Activated naive CD8-positive, alpha-beta T cell treated with anti-CD3 and anti-CD28 coated beads, Interleukin-2, amount 50 U/mL, for 16 hours (primary cell): ENCODE measurements at places on chromosomes 5 and 9.

DNA sequence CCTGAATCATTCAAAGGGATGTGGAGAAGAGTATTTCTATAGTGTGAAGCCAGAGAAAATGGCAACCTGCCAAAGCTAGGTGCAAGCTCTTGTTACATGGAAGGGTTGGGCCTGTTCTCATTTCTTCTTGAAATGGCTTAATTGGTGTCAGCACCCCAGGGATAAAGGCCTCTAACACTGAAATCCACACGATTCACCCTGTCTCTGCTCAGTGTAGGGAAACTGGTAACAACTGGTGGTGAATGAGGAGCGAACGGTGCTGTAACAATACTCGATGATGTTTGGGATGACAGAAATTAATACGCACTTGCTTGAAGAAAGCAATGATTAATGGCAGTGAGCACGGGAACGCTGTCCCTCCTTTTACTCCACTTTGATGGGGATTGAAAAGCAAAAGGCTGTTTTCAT lies 16.2 kb downstream of the PBX3 start:
- no peak for DNase-seq

- no peak for DNase-seq
Measured at GRCh38 chr9:87512311-87512710, 14.6 kb downstream of the DAPK1 start.

DNA sequence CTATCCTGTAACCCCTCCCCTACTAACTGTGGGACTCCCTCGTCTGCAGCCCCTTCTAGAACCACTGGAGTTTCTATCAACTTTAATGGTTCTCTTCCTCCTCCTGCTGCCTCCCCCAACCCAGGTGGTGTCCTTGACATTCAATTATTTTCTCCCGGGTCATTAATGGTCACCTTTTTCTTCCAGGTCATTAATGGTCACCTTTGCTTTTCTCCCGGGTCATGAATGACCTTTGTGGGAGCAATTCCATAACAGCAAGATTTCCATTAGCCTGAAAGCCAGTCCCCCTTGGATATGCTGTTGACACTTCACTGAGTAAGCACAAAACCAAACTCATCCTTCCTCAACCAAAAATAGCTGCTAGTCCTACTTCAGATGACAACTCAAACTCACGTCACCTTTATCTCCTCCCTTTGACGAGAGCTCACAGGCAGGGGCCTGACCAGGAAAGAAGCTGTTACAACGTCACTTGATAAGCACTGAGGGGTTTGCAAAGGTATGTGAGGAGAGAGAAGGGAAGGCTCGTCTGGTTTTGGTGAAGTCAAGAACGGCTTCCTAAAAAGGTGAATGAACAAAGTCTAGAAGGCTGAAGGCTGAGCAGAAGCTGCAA lies 10.9 kb downstream of the CCDC127 start:
- no peak for DNase-seq

- DNase-seq = no peak
Measured at GRCh38 chr9:93316726-93317494, 133.0 kb downstream of the WNK2 start.

- no peak for DNase-seq
Measured at GRCh38 chr9:90942555-90942954, 140.9 kb downstream of the SYK start.

DNA sequence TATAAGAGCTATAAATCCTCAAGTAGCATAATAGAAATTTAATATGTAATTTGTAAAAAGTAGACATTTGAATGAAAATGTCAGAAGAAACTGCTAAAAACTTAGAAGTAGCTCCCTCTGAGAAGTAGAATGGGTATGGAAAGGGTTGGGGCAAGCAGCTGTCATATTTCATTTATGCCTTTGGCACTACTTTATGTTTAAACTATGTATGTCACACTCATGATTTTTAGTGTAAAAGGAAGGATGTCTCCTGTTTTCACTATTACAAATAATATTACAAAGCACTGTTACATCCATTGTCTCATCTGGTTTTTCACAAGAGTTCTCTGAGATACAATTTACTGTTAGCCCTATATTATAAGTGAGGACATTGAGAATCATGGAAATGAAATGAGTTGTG lies 96.3 kb upstream of the ZNF462 start:
- DNase-seq = no peak

DNA sequence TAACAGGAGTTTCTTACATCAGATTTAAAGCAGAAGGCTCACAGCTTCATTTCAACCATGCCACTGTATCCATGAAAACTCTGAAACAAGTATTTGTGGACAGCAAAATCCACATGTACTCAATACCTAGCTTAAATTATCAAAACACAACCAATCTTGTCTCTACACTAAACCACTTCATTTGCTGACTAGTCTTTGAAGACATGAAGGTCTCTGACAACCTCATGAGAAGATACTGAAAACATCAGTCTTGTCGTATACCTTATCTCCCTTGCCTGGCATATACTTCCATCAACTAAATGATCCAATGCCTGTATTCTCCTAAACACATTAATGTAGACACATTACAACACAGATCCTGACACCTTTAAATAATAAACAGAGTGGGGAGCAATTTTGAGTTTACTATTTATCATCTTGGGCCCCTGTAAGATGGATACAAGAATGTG lies 2.9 kb downstream of the RPS23 start:
- no peak for DNase-seq
